ENCODE measurements at places on chromosomes 2 and 18. TPM values are rescaled to one million over a fixed set of nuclear protein-coding genes. Genes with fewer than 3 reads are reported as not detected.
A peak's percentile ranks its signal among the peaks of the same experiment; 100 is the strongest.

Gene TUBB6
- total RNA-seq: 98.9 TPM

Gene PSMA8
- total RNA-seq: not detected

Gene SETBP1
- 71.7 TPM for total RNA-seq

Gene ACMSD
- 44.0 TPM for total RNA-seq

- peak; percentile 34 for DNase-seq
Measured at GRCh38 chr2:147331790-147332419, 512.9 kb upstream of the ACVR2A start.

DNA sequence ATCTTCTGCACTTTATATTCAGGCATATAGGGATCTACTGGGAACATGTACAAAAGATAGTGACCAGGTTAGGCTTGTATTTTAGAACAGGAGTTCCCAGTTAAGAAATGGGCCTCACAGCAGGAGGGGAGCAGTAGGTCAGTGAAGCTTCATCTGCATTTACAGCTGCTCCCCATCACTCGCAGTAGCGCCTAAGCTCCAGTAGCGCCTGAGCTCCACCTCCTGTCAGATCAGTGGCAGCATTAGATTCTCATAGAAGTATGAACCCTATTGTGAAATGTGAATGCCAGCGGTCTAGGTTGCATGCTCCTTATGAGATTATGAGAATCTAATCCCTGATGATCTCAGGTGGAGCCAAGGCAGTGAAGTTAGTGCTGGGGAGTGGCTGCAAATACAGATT, 224.4 kb upstream of the CYRIA start:
- DNase-seq: no peak

GRCh38 chr2:10688921-10689807, 611 bp downstream of the NOL10 start:
- DNase-seq: peak; percentile 11

GRCh38 chr2:184425083-184425482, 173.2 kb upstream of the ZNF804A start:
- no peak for DNase-seq

GRCh38 chr2:238653431-238654109, 194.3 kb upstream of the TWIST2 start:
- DNase-seq: no peak

DNA sequence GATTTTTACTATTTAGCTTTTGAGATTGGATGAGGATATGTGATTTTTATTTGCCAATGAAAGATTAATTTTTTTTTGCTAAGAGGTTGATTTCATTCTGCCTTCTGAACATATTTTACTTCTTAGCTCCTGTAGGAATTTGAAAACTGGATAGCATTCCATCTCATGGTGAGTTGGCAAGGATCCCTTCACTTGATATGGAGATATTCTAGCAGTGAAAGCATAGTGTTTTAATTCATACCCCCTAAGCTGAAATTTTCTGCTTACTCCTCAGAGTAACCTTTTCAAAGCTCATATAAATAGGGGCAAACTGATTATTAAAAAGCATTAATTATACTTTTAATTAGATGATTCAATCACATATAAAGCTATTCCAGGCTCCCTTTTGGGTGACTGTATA, 61.0 kb upstream of the KCNJ3 start:
- no peak for DNase-seq

GRCh38 chr18:66601649-66602048, 2.2 kb downstream of the CDH19 start:
- no peak for DNase-seq

- no peak for DNase-seq
Measured at GRCh38 chr2:210577263-210578071, 21.1 kb downstream of the CPS1 start.

GRCh38 chr2:5319493-5319892, 372.7 kb upstream of the SOX11 start:
- DNase-seq: no peak

DNA sequence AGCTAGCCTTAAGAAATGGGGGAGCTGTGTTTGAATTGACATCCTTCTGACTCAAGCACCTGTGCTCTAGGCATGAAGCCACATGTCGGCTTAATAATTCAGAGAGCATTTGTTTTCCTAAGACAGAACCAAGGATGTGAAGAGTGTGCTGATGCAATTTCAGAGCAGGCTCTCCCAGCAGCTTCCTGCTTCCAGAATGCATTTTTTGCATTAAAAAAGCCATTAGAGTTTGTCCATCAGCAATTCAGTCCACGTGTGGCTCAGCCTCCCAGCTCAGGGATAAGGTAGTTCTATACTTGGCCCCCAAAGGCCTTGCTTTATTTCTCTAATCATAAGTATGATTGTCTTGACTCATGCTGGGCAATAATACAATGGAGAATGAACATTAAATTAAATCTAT, 37.7 kb downstream of the DOCK10 start:
- DNase-seq: no peak

GRCh38 chr2:112204411-112204810, 50.4 kb downstream of the ZC3H8 start:
- peak; percentile 5 for DNase-seq

DNA sequence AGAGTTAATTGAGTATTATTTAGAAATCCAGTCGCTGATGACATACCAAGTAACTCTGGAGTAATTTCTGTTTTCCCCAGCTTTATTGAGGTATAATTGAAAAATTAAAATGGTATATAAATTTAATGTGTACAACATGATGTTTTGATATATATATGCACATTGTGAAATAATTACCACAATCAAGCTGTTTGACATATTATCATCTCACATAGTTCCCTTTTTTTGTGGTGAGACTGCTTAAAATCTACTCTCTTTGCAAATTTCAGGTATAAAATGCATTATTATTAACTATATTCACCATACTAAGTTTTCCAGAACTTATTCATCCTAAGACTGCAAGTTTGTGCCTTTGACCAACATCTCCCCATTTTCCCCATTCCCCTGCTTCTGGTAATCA, 25.0 kb upstream of the SPAG16 start:
- no peak for DNase-seq

- DNase-seq: no peak
Measured at GRCh38 chr2:234463626-234464290, 33.1 kb downstream of the ARL4C start.

- no peak for DNase-seq
Measured at GRCh38 chr2:160647967-160648685, 154.5 kb upstream of the RBMS1 start.

- DNase-seq: peak; percentile 93
Measured at GRCh38 chr2:42046819-42047487, 868 bp upstream of the PKDCC start.

DNA sequence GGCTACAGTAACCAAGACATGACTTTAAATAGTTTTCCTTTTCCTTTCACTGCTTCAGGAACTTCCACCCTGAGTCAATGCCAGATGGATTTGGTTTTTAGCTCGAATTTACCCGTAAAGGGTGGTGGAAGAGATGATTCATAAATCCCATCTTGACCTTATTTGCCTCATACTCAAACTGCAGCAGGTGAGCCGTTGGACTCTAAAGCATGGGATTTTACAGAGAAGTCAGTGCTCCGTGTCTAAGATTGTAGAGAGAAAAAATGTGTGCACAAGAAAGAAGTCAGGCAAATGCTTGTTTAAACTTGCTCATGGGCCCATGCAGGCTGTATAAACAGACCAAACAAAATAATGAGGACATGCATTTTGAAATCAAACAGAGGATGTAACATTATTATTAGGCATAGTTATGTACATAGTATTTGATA, 369.7 kb upstream of the TRIB2 start:
- DNase-seq: no peak

DNA sequence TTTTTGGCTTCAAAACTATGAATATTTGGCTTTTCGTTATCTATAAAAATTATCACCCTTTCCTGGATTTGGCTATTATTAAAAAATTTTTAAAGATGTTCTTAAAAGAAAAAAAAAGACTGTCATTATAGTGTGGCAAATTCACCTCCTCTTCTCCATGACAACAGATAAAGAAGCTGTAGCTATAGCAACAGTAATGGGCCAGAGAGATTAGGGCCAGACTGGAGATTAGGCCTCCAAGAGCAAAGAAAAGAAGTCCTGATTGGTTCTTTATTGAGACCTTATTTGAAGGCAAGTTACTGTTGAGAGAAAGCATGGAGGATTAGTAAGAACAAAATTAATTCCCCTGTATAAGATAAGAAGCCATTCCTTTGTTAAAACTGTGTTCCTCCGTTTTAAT, 812.5 kb downstream of the DCC start:
- no peak for DNase-seq

GRCh38 chr2:29106256-29106655, 9.0 kb upstream of the CLIP4 start:
- DNase-seq: no peak

- no peak for DNase-seq
Measured at GRCh38 chr2:30359644-30360167, 87.3 kb upstream of the LCLAT1 start.
